ENCODE measurements at places on chromosomes 12 and 14.

GRCh38 chr14:58731465-58732293, 93.9 kb downstream of the DACT1 start:
- no peak for DNase-seq

- no peak for DNase-seq
Measured at GRCh38 chr14:71206766-71207371, 299.6 kb downstream of the PCNX1 start.

GRCh38 chr14:98733536-98733935, 538.5 kb downstream of the BCL11B start:
- no peak for DNase-seq

- no peak for DNase-seq
Measured at GRCh38 chr12:107512391-107512790, 173.2 kb upstream of the PWP1 start.

DNA sequence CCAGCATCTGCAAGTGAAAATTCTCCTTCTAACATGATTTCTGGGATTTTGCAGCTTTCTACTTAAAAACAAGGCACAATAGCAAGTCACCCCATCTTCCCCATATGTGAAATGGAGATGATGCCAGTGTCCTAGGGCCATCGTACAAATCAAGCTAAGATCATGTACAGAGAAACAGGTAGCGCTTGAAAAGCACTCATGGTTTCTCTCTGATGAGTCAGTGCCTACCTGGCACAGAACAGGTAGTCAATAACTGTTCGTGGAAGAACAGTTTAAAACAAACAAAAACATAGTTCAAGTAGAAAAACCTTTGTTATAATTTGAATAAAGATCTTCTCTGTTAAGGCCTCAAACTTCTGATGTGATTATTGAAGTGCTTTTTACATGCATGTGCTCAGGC, 46.9 kb downstream of the RAD52 start:
- DNase-seq: no peak

- no peak for DNase-seq
Measured at GRCh38 chr12:68918960-68919359, 14.0 kb downstream of the CPM start.

DNA sequence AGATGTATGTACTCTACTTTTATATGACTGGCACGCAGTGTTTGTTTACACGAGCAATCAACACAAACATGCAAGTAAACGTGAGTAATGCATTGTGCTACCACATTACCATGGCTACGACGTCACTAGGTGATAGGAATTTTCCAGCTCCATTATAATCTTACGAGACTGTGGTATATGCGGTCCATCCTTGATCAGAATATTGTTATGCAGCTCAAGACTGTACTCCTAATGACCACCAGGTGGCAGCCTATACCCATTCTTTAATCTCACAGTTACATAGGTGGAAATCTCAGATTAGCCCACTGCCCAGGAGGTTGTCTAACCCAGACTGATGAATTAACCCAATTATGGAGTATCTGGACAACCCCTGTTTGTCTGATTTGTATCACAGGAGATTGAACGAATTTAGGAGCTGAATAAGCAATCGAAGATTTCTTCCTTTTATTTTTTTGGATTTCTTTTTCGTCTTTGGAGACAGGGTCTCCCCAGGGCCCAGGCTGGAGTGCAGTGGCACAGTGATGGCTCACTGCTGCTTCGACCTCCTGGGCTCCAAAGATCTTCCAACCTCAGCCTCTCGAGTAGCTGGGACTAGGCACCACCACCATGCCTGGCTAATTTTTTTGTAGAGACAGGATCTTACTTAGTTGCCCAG, 8.7 kb upstream of the TESPA1 start:
- peak; percentile 57 for DNase-seq

DNA sequence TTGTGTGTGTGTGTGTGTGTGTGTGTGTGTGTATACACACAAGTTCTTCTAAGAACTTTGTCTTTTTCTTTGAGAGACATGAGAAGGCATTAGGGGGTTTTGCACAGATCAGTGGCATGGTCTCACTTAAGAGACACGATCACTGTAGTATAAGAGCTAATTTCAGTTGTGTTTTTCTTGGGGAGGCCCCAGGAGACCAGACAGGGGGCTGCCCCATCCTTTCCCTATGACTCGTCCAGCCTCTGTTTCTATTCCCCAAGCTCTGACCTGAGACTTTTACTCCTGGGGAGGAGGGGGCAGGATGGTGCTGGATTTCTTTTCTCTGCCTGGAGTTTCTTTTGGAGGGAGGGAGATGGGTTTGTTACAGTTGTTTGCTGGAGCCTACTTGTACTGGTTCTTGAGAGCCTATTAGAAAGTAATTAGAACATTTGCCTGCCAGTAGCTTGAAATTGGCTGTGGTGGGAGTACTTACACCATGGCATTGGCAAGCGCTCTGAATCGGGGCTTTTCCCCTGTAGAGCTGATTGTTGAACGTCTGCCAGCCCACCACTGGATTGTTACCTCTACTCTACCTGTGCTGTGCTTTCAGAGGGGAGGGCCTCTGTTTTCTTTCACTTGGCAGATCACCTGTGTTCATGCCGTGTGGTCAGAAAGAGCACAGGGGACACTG, 109.5 kb downstream of the TSPAN9 start:
- DNase-seq: no peak

GRCh38 chr14:49768301-49769121, 558 bp downstream of the KLHDC2 start:
- peak; percentile 69 for DNase-seq

DNA sequence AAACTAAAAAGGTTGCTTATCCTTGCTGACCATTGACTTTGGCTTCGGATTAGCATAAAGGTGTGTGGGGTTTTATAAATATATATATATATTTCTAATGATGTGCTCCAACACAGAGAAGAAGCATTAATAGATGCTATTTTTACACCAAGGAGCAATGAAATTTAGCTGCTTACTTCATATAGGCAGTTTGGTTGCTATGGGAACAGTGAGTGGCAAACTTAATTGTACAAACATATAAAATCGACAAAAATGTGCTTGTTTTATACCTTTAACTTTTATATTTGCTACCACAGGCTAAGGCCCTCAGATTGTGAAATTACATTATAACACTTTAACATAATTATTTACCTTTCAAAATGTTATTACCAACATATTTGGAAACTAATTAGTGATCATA, 303.4 kb downstream of the SEC23A start:
- no peak for DNase-seq

GRCh38 chr12:115191342-115191741, 507.4 kb upstream of the TBX3 start:
- no peak for DNase-seq

- DNase-seq: no peak
Measured at GRCh38 chr14:54348001-54348611, 48.7 kb upstream of the CDKN3 start.

DNA sequence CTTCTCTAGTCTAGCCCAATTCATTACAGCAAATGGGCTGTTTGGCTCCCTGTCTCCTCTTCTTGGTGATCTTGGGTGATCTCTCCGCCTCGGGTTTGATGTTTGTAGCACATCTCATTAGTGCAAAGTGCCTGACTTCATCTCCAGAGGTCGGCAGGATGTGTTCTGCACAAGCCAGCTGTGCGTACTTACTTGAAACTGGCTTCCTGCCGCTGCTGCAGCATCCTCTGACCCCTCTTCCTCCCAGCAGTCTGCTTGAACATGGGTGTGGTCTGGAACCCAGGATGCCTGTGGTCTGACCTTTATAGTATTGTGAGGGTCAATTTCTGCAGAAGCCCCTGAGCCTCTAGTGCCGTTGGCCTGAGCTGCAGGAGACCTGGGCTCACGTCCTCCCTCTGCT, 99.2 kb downstream of the BEGAIN start:
- no peak for DNase-seq

- no peak for DNase-seq
Measured at GRCh38 chr14:21136024-21136423, 19.8 kb downstream of the OR5AU1 start.

DNA sequence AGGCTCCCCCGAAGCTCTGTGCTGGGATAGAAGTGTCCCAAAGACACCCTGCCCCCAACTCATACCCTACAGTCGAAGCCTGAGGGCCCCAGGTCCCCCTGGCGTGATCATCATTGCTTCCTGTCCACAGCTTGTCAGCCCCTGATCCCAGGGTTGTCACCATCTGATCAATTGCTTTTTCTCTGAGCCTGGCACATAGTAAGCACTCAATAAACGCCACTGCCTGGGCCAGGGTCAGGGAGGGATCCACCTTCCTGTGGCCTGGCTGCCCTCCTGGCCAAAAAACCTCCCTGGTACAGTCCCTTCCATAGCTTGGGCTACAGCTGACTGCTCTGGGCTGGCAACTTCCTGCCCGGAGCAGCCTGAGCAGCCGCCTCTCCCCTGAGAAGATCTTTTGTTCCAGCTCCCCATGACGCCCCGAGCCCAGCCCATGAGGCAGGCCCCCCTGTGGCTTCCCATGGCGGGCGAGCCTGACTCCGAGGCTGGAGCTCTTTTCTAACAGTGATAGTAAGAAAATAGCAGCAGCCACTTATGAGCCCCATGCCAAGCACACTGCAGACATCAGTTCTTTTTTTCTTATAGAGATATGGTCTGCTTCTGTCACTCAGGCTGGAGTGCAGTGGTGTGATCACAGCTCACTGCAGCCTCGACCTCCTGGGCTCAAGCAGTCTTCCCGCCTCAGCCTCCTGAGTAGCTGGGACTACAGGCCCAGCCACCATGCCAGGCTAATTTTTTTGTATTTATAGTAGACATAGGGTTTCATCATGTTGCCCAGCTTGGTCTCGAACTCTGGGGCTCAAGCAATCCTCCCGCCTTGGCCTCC, 6.5 kb downstream of the SH2B3 start:
- no peak for DNase-seq

DNA sequence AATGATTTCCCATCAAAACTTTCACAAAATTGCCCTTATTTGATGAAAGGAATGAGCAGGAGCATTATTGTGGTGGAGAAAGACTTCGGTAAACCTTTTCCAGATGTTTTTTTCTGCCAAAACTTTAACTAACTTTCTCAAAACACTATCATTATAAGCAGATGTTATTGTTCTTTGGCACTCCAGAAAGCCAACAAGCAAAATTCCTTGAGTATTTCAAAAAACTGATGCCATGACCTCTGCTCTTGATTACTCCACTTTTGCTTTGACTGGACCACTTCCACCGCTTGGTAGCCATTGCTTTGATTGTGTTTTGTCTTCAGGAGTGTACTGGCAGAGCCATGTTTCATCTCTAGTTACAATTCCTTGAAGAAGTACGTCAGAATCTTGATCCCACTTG, 29.7 kb upstream of the RAB21 start:
- no peak for DNase-seq

- no peak for DNase-seq
Measured at GRCh38 chr12:130249376-130249775, 87.1 kb downstream of the FZD10 start.

GRCh38 chr12:54060975-54061778, 7.5 kb downstream of the HOXC4 start:
- DNase-seq: no peak

DNA sequence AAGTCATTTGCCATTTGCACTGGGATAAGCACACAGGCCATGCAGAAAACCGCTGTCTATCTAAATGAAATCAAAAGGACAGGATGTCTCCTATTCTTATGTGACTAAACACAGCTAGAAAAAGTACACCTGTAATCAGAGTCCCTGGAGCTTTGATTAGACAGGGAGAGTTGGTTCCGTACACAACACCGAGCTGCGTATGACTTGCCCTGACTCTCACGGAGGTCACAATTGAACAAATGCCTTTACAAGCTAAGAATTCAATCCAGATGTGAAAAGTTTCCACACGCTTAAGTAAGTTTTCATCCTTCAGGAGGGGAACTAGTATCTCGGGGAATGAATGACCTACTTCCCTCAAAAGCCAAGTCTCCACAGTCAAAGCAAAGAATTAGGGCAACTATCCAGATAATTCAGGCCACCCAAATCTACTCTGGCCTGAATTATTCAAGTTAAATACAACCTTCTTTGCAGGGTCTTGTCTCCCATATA, 67.5 kb downstream of the RTN1 start:
- DNase-seq: no peak

- DNase-seq: no peak
Measured at GRCh38 chr14:44700694-44701093, 193.6 kb upstream of the FSCB start.

DNA sequence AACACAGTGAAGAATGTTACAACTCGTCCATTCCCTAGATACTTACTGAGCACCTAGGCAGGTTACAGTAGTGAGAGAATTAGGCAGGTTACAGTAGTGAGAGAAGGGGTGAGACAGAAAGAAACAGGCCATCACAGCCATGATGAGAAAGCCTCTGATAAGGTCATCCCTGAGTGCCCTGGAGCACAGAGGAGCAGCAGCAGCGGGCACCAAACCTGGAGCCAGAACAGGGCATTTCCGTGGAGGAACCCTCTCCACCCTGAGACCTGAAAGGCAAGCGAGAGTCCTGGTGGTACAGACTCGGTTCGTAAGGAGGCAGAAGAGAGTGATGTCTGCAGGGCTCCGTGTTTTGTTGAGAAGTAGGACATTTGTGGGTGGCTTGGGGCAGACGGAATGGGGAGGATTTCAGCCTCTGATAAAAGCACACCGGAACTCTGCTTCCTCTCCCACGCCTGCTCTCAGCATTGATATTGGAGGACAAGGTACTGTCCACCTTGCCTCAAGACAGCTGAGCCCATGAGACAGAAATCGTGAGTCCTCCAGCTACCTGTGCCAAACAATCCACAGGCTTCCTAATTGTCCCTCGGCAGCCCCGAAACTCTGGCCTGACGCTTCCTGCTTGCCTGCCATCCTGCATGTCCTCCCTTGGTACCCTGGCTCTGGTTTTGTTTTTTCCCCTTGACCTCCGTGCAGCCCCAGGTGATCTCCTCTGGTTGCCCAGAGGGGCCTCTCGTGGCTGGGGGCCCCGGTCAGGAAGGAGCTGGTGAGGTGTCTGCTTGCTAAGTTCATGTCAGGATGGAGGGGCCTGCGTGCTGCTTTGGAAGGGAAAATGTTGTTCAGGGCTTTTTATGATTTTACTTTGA, 136.1 kb downstream of the GCH1 start:
- no peak for DNase-seq

DNA sequence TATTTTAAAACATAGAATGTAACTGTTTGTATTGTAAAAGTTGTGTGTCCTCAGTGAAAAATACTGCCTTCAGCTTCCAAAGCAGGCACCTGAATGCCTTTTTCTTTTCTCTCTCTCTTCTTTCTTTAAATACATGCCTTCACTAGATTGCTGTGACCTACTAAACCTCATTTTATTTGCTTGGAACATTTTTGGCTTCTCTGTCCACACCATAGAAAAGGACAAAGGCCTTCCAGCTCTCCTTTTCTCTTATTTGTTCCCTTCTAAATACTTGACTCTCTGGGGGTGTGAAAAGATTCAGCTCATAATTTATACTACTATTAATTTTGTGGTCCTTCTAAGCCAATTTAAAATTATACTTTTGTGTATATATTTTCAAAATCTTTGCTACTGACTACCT, 38.4 kb downstream of the PPM1A start:
- no peak for DNase-seq

Data from CD4-positive, alpha-beta T cell treated with Interleukin-15 for 1 hour (primary cell).